ENCODE measurements at places on chromosomes 5 and 9.

DNA sequence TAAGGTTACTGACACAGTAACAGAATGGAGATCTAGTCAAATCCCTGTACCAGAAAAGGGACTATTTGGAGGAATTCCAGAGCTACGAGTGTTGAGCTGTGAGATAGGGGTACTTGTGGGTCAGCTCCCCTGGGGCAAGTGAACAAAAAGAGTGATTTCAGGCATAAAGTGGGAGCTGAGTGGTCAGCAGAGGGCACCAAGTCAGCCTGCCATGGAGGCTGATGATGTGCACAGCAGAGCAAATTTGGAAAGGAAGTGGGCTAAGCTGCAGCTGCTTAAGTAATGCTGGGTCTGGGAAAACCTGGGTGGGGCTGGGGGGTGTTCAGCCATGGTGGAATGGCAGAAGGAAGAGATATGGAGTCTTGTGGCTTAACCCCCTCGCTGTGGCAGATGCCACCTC is 327.9 kb downstream of the NTRK2 start:
- no peak for DNase-seq

GRCh38 chr5:147360816-147361215 is 126.0 kb downstream of the STK32A start:
- DNase-seq, result no peak

DNA sequence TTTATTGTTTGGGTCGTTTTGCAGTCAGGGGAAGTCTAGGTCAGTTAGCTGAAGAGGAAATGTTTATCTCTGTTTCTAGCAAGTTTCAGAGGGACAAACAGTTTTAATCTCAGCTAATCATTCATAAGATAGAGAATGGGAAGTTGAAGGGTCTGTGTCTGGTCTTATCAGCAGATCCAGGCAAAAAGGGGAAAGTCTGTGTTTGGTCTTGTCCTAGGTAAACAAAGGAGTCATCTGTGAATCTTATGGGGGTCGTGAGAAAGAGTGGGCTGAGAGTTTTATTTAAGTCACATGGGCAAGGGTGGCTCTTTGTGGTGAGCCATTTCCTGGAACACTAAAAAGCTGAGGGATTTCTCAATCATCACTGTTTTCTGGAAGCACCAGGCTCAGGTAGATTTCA is 5.6 kb upstream of the SNCAIP start:
- no peak for DNase-seq

DNA sequence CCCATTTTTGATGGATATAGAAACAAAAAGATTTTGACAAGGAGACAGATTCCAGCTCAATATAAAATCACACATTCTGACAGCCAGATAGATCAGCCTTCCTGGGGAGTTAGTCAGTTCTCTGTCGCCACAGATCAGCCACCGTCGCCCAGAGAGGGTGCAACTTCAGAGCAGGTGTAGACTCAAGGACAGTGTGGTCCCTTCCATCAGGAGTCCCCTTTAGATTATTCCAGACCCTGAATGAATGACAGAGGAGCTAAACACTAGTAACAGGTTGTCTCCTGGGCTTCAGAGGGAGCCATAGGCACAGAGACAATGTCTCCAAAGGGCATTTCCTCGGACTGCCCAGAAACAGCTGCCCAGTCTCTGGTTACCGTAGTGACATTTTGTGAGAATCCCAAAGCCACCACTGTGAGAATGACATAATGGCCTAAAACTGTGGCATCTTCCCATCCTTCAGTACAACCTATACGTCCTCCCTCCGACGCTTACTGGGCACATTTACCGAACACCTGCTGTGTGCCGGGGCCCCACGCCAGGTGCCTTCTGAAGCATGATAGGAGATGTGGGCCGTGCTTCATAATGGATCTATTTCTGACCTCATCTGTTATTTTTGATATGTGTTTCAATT is 47.4 kb upstream of the SLC2A8 start:
- DNase-seq, result no peak

DNA sequence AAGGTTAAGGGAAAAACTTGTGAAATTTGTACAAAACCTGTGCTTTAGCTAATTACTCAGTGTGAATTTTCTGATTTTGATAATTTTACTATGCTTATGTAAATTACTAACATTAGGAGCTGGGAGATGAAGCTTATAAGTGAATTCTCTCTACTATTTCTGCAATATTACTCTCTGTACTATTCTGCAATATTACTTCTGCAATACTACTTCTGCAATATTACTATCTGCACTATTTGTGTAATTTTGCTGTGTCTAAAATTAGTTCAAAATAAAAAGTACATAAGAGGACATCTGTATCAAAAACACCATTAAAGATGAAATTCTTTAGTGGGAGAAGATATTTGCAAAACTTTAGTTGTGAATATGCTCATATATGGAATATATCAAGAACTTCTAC is 62.9 kb downstream of the C9 start:
- no peak for DNase-seq

DNA sequence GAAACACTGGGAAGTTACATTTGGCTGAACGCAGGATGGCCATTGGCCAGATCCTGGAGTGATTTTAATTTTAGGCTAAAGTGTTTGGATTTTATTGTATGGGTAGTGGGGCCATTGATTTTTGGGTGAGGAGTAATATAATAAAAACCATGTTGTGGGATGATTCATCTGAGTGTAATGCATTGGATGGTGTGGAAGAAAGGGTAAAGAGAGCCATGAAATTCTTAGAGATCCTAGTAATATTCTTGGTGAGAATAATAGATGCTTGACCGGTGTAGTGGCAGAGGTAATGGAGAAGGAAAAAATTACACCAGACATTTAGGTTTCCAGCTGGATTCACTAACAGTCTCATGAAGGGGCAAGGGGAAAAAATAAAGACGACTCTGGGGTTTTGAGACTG is 158.1 kb downstream of the NPR3 start:
- no peak for DNase-seq

DNA sequence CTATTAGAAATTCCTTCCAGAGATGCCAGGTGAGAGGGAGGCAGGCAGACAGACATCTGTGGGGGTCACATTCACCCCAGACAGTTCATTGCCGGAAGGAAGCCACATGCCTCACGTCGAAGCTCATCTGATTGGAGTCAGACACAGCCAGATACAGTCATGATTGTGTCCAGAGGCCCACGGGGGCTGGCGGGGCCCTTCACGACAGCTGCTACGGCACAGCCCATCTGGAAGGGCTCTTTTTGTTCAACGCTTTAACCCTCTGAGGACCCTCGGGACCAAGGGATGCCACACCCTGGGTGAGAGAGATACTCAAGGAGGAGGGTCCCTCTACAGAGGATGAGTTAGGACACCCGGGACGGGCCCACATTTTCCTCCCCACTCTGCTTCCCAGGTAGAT is 31.9 kb upstream of the GABRP start:
- DNase-seq, result no peak

DNA sequence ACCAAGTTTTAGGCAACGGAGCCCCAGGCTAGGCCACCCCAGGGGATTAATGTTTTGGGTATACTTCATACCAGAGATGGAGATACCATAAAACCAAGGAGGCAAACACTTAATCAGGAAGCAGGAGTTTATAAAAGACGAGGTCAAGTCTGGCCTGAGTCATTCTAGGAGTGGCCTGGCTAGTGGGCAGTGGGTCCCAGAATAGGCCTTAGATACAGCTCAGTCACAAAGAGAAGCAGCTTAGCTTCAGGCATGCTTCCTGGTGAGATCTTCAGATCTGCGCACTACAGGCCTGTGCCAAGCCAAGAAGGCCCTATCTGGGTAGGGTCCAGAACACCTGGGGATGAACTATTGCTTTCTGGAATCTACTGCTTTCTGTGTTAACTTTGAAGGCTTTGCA is 20.6 kb upstream of the NR5A1 start:
- DNase-seq, result no peak

DNA sequence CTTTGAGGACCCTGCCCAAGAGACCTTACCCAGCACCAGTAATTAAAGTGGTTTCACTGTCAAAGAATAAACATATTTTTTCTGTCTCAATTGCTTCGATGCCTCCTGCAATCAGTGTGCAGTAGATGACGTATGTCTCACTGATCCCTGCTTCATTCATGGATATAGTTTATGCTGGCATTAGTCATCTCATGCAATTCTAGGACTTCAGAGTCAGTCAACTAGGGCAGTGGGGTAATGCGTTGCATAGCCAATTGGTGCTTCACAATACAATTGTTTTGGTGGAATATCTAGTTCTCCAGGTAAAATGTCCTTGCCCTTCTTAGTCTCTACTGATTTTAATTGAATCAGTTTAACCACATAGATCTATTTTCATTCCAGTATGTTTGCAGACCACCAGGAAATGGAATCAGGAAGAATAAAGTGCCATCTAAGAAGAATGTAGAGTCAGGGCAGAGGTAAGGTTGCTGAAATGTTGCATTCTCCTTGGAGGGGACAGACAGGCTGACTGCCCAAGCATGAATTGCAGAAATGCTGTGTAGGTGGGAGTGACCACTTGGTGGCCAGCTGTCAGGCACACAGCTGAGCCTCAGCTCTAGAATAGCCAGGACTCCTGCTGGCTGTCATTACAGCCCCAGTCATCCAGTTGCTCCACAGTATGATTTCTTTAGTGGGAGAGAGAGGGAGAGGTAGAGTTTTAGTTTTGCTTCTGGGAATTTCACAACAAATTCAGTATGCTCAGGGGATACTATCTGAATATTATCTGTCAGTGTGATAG is 73.5 kb upstream of the MEGF10 start:
- no peak for DNase-seq
